Cardiac muscle cell (in vitro differentiated cells and primary cell): ENCODE measurements at places on chromosomes 4 and X. TPM values are rescaled to one million over a fixed set of nuclear protein-coding genes. Genes with fewer than 3 reads are reported as not detected.

GRCh38 chr4:144313370-144313769 is 172.9 kb upstream of the GYPA start:
- no peak overlapping the region for H3K4me3 ChIP-seq
- no peaks in the 10 kb centered on the region for H3K4me1 ChIP-seq
- no peaks in the 10 kb centered on the region for H3K27me3 ChIP-seq
- H3K36me3 ChIP-seq: no peaks in the 10 kb centered on the region

DNA sequence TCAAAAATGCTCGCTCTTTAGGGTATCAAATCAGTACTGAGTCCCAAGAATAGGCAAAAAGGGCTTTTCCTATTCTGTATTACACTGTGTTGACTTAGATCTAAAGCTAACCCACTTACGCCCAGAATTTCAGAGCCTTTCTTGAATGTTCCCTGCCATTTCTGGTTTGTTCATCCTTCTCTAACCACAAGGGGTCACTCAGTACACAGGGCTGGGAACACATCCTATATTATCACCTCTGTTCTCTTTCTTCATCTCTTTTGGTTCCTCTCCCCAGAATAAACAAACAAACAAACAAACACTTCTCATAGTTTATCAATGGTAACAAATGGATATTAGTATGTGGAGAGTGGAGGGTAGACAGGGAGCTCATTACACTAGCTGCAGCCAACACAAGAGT is 25.5 kb upstream of the MORC4 start:
- no peaks in the 10 kb centered on the region for H3K27me3 ChIP-seq
- no peaks in the 10 kb centered on the region for H3K36me3 ChIP-seq
- DNase-seq: peak; percentile 47
- H3K4me1 ChIP-seq: no peaks in the 10 kb centered on the region

Gene CSAG1
- total RNA-seq: not detected in 2 replicates

Gene STK32B
- total RNA-seq: not detected in 2 replicates

DNA sequence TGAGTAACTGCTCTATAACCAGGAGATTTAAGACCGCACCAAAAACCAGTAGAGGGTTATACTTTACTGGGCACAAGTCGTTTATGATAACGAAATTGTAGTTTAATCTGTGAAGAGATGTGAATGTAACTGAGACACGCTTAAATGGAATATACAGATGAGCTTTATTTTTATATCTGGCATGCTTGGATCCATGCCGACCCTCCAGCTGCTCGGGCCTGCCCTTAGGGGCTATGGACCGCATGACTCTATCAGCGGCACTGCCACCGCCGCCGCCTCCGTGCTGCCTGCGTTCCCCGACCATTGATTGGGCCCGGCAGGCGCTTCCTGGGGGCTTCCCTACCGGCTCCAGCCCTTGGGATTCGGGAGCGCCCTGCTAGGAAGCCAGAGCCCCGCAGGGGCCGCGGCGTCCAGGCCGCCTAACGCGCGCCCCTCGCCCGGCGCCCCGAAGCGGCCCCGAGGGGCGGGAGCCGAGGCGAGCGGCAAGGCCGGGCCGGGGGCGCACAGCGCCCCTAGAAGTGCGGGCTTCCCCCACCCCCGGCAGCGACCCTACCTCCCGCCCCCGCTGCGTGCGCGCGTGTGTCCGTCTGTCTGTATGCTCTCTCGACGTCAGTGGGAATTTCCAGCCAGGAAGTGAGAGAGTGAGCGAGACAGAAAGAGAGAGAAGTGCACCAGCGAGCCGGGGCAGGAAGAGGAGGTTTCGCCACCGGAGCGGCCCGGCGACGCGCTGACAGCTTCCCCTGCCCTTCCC is at the start of gene NFKB1:
Gene NFKB1 (plus strand): TSS at position 664 of the 751 bp plus-strand sequence. CDS start 24,160 bp downstream, outside the sequence.
- peaks cover 20% of the 10 kb centered on the region for H3K4me1 ChIP-seq
- H3K27me3 ChIP-seq: no peaks in the 10 kb centered on the region
- H3K4me3 ChIP-seq: peak within 1 kb of the TSS; percentile 58
- no peaks in the 10 kb centered on the region for H3K36me3 ChIP-seq
- peak within 1 kb of the TSS; percentile 98 for H3K27ac ChIP-seq
- DNase-seq: peak; percentile 51

GRCh38 chr4:124883632-124884031 is 171.1 kb upstream of the ANKRD50 start:
- no peak overlapping the region for H3K4me3 ChIP-seq
- H3K27ac ChIP-seq: no peak overlapping the region
- no peaks in the 10 kb centered on the region for H3K4me1 ChIP-seq
- H3K36me3 ChIP-seq: no peaks in the 10 kb centered on the region
- no peaks in the 10 kb centered on the region for H3K27me3 ChIP-seq
- peak; percentile 62 for DNase-seq

- no peak overlapping the region for H3K27ac ChIP-seq
- no peaks in the 10 kb centered on the region for H3K27me3 ChIP-seq
- DNase-seq: no peak
- H3K4me3 ChIP-seq: no peak overlapping the region
- no peaks in the 10 kb centered on the region for H3K4me1 ChIP-seq
- no peaks in the 10 kb centered on the region for H3K36me3 ChIP-seq
Measured at GRCh38 chr4:171896426-171896825, 83.2 kb downstream of the GALNTL6 start.

Gene BEX1
- total RNA-seq: 102 and 179 TPM in 2 replicates

- no peaks in the 10 kb centered on the region for H3K36me3 ChIP-seq
- peaks cover 9% of the 10 kb centered on the region for H3K4me1 ChIP-seq
- peak; percentile 10 for DNase-seq
- H3K27me3 ChIP-seq: no peaks in the 10 kb centered on the region
- no peak overlapping the region for H3K27ac ChIP-seq
Measured at GRCh38 chr4:173264684-173265185, 69.4 kb downstream of the HMGB2 start.

DNA sequence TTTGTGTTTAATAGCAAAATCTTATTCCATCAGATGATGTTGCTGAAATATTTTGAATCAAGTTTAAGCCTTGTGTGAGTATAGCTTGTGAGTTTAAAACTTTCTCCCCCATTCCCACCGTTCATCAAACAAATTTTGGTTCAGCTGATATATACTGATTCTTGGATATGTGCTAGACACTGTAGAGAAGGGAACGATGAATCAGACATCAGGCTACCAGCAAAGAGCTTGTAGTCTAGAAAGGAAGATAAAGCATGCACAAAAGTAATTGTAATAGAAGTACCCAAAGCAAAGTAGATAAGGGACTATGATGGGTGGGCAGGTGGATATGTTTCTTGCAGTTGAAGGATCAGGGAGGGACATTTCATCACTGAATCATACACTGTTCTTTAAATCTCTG is 131.9 kb downstream of the AKAP4 start:
- no peaks in the 10 kb centered on the region for H3K36me3 ChIP-seq
- peaks cover 3% of the 10 kb centered on the region for H3K4me1 ChIP-seq
- no peak overlapping the region for H3K27ac ChIP-seq

DNA sequence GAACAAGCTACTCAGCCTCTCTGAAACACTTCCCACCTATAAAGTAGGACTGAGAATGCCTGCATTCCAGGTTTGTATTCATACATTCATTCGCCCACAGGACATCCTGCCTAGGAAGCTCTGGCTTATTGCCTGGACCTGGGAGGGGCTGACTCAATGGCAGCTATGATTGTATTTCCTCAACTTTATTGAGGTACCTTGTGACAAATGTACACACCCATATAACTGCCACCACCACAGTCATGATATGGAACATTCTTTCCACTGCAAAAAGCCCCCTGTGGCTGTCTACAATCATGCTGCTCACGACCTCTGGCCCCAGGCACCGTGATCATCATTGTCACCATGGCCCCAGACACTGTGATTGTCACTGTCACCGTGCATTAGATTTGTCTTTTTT is 68.3 kb downstream of the ABLIM2 start:
- H3K36me3 ChIP-seq: no peaks in the 10 kb centered on the region
- no peaks in the 10 kb centered on the region for H3K4me1 ChIP-seq
- H3K4me3 ChIP-seq: no peak overlapping the region
- no peak for DNase-seq
- no peaks in the 10 kb centered on the region for H3K27me3 ChIP-seq

Gene SHISA3
- total RNA-seq: 13.1 and 13.3 TPM in 2 replicates

DNA sequence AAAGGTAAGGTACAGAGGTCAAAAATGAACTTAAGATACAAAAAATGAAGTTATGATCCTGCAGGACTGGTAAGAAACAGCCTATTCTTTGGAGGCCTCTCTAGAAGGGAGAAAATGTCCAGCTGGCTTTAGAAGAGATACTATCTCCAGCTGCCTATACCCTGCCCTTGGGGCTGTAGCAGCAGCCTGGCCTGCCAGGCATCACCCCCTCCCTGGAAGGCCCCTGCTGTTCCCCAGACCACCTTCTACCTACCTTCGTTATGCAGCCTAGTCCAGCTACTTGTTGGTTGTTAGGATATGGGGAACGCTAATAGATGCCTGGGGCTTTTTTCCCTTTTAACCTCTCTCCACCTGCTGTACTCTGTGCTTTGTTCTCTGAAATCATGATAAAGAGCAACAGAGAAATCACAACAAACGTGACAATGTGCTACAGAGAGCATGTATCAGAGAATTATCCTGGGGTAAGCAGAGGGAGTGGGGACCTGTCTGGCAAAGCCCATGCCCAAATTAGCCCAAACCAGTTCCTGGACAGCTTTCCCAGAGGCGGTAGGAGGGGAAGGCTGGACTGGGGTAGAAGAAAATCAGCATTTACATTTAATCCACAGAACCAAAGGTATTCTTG is 34.5 kb downstream of the FRMD7 start:
- no peaks in the 10 kb centered on the region for H3K4me1 ChIP-seq
- no peak overlapping the region for H3K27ac ChIP-seq
- DNase-seq: no peak
- no peaks in the 10 kb centered on the region for H3K36me3 ChIP-seq
- no peak overlapping the region for H3K4me3 ChIP-seq

Gene RAB39B
- total RNA-seq: 1.7 and 2.1 TPM in 2 replicates

DNA sequence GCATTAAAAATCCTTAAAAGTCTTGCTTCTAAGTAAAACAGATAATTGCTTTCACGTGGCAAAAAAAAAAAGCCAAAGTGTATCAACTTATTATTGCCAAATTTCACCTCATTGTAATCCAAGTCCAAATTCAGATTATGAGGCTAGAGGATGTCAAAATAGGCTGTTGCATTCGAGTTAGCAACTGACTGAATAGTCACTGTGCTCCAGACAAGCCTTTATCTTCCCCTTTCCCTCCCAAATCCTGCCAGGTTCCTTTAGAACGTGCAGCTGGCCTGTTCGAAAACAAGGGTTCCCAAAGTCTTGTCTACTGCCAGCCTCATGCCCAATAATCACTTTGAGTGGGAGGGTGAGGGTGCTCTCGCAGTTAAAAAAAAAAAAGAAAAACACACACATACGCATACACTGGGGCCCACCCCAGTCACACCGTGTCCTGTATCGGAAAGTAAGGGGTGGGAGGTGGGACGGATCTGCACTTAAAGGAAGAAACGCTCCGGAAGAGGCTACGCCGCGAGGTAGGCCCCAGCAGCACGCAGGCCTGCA is 603 bp downstream of the MAD2L1 start:
- no peaks in the 10 kb centered on the region for H3K36me3 ChIP-seq
- peaks cover 32% of the 10 kb centered on the region for H3K4me1 ChIP-seq
- peak overlapping the region; percentile 94 for H3K27ac ChIP-seq

GRCh38 chrX:51487960-51488267 is 8.5 kb downstream of the NUDT11 start:
- DNase-seq: no peak
- no peak overlapping the region for H3K27ac ChIP-seq
- no peaks in the 10 kb centered on the region for H3K27me3 ChIP-seq
- H3K4me1 ChIP-seq: no peaks in the 10 kb centered on the region
- no peak overlapping the region for H3K4me3 ChIP-seq

Gene PDZD4
- total RNA-seq: 5.4 and 5.8 TPM in 2 replicates

DNA sequence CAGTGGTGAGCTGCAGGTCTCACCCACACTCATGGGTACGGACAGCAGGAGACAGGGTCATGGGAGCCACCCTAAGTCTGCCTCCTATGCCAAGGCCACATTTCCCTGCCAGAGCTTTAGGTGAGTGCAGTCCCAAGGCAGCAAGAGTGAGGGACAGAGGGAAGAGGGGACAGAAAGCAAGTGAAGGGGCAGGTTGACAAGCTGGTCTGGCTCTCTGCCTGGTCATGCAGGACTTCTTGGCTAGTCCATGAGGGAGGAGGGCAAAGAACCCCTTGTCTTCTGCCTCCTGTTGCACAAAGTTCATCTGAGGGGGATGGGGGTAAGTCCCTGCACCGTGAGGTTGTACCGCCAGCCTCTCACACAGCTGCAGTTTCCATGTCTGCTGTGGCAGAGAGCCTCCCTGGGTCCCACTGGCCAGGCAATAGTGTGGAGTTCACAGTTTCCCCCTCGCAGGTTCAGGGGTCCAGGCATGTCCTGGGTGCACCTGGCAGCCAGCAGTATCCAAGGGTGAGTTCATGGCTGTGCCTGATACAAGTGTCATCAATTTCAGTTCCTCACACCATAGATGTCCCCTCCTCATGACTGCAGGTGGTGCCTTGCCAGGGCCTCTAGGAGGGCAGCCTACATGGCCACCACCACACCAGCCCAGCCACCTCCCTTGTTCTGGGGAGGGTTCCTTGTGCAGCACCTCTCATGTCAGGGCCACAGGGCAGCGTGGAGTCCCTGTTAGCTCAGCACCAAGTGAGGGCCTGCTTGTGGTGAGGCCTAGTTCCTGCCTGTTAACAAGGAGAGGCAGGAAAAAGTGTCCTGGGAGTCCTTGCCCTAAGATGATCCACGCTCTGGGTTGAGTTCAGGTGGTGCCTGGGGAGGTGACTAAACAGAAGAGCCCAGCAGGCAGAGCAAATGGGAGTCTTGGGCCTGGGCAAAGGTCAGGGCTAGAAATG is 72.5 kb downstream of the ADRA2C start:
- no peak overlapping the region for H3K27ac ChIP-seq
- no peaks in the 10 kb centered on the region for H3K36me3 ChIP-seq
- H3K4me1 ChIP-seq: peaks cover 4% of the 10 kb centered on the region
- peaks cover 15% of the 10 kb centered on the region for H3K27me3 ChIP-seq
- no peak for DNase-seq
- H3K4me3 ChIP-seq: no peak overlapping the region

- DNase-seq: no peak
- no peak overlapping the region for H3K27ac ChIP-seq
- H3K27me3 ChIP-seq: no peaks in the 10 kb centered on the region
- H3K36me3 ChIP-seq: no peaks in the 10 kb centered on the region
- no peak overlapping the region for H3K4me3 ChIP-seq
Measured at GRCh38 chr4:69957209-69957608, 8.3 kb downstream of the CSN2 start.

Gene SORBS2
- 318 and 453 TPM in 2 replicates for total RNA-seq

- H3K4me1 ChIP-seq: no peaks in the 10 kb centered on the region
- no peak overlapping the region for H3K4me3 ChIP-seq
- no peaks in the 10 kb centered on the region for H3K27me3 ChIP-seq
- no peak for DNase-seq
- no peak overlapping the region for H3K27ac ChIP-seq
- H3K36me3 ChIP-seq: no peaks in the 10 kb centered on the region
Measured at GRCh38 chr4:35250761-35251160, 993.6 kb downstream of the ARAP2 start.

Gene TKTL2
- total RNA-seq: not detected in 2 replicates

GRCh38 chr4:187929024-187929423 is 66.5 kb upstream of the ZFP42 start:
- no peak overlapping the region for H3K4me3 ChIP-seq
- H3K27me3 ChIP-seq: no peaks in the 10 kb centered on the region
- no peak for DNase-seq
- no peaks in the 10 kb centered on the region for H3K36me3 ChIP-seq
- no peaks in the 10 kb centered on the region for H3K4me1 ChIP-seq
